ENCODE measurements at places on chromosomes 2 and 18.

DNA sequence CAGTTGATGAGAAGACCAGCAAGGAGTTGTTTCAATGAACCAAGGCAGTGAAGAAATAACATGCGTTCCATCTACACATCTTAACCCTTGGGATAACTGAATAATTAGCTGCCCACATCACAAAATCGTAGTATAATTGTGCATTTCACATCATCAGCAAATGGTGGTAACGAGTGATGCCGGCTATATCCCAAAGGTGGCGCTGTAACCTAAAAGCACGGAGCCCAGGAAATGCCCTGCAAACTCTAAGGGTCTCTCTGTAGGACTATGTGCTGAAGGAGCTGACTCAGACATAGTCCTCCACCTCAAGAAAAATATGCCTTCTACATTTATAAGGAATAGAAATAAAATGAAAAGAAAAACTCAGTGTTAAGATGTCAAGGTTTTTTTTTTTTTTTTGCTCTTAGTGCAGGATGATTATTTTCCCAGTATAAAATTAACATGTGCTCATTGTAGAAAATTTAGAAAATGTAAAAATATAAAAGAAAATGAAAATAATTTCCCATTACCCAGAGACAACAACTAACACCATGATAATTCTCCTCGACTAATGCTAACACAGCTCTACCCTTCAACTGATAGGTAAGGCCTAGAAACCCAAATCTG is 23.1 kb upstream of the DSG3 start:
- DNase-seq = peak; percentile 12

- no peak for DNase-seq
These were observed 242.3 kb downstream of the SETBP1 start for GRCh38 chr18:44922968-44923367.

DNA sequence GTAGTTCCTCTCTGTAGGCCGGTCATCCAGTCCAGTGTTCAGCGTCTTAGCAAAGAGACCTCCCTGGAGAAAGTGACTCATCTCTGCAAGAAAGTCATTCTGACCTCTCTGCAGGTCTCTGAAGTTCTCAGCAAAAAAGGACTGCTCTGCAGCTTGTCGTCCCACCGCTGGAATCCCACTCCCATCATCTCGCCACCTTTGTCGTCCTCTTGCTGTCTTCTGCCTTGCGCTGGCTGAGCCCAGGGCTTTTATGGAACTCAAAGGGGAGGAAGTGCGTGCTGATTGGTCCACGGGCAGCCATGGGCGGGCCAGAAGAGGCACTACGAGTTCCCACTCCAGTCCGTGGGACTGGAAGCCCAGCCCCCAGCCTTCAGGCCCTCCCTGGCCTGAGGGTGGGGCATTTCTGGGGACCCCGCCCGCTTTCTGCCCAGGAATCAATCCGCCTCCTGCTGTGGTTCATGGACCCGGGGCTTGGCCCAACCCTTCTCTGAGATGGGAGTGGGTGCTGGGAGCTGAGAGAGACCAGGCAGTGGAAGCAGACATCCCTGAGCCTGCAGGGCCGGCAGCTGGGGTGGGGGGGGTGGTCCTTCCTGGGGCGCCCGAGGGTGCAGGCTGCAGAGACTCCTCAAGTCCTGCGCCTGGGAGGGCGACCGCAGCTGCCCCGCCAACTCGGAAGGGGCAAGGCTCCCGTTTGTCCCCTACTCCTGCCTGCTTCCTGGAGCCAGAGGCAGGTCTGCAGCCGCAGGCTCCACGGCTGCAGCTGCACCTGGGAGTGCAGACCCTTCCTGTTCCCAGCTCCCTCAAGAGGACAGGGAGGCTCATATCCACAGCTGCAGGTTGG is 660.7 kb upstream of the RAB6C start:
- no peak for DNase-seq

- no peak for DNase-seq
These were observed 54.7 kb downstream of the EMILIN2 start for GRCh38 chr18:2901423-2901985.

GRCh38 chr2:64913357-64913869 is 75.8 kb upstream of the SLC1A4 start:
- DNase-seq = no peak

DNA sequence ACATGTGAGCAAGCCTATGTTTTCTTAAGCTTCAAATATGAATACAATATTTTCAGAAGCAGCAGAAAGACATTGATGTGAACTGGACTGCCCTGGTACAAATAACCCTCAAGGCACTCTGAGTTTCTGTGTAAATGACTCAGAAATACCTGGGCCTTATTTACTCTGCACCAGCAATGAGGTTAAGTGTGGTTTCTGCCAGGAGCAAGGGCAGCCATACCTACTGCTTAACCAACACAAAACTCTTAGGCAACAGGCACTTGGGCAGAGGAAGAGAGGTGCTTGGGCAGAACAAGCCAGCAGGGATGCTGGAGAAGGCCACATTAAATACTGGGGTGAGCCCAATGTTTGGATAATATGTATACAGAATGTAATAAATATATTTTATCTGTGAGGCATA is 29.4 kb upstream of the ARL5A start:
- no peak for DNase-seq

GRCh38 chr2:239736358-239737143 is 288.6 kb downstream of the NDUFA10 start:
- no peak for DNase-seq

- DNase-seq = no peak
These were observed 11.6 kb upstream of the FAHD2A start for GRCh38 chr2:95390881-95391321.

- no peak for DNase-seq
These were observed 720 bp upstream of the DSC2 start for GRCh38 chr18:31102941-31103340.
